ENCODE measurements at places on chromosomes 16 and 17.

DNA sequence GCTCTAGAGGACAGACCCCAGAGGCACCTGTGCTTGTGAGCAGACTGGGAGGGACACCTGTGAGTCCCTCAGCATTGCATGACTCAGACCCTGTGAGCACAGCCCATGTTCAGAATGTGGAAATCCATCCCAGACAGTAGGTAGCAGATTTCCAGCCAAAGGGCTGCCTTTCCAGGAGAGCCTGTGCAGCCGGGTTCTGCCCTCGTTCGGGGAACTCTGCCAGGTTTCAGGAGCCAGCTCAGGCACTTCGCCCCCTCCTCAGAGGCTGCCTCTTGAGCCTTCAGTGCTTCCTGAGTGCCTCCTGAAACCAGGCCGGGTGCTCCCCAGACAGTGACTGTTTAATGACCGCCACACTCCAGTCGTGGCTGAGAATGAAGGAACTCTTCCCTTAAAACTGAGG lies 23.3 kb upstream of the SDR42E2 start:
- DNase-seq, result no peak

DNA sequence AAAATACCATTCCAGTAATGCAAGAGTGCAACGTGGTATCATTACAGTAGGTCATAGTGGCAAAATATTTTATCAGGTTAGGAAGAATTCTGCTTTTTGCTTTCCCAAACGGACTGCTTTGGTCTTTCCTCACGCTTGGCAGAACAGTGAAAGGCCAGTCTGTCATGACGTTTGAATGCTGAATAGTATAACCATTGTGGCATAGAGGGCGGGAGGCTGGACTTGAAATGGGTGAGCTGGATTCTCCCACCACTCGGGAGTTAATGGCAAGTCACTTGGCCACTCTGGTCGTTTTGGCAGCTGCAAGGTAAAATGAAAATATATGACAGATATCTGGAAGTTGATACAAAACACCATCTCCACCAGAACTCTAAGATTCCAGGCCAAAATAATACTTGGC lies 391.2 kb downstream of the MAF start:
- DNase-seq, result no peak

DNA sequence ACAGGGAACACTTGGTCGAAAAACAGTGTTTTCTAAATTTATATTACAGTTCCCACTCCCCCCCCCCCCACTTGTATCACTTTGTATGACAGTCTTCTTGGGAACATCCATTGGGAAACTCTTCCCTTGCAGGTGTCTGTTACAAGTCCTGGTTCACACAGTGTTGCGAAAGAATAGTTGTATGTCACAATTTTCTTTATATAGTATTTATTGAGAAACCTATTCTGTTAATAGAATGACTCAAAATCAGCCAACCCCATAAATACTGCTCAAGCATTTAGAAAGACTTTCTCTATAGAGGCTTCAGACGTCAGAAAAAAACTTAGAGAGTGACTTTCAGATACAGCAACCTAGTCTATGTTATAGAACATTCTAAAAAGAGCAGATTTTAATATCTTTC lies 414.4 kb downstream of the WWOX start:
- DNase-seq, result no peak

- DNase-seq, result no peak
Observed at GRCh38 chr17:11682646-11683045, 84.4 kb downstream of the DNAH9 start.

- no peak for DNase-seq
Observed at GRCh38 chr16:4180511-4180910, 61.4 kb downstream of the SRL start.

- DNase-seq, result no peak
Observed at GRCh38 chr17:3994221-3994576, 30.0 kb upstream of the ATP2A3 start.

DNA sequence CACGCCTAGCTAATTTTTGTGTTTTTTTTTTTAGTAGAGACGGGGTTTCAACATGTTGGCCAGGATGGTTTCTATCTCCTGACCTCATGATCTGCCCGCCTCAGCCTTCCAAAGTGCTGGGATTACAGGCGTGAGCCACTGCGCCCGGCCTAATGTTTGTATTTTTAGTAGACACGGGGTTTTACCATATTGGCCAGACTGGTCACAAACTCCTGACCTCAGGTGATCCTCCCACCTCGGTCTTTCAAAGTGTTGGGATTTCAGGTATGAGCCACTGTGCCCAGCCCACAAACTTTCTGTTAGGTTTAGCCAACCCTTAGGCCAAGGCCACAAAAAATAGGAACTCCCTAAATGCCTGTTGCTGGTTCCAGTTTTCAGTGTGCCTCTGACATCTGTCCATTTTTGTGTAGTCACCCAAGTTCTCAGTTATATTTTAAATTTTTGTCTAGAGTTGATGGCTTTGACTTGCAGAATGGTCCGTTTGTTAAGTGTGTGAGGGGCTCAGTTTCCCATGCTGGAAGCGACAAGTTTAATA lies 12.7 kb downstream of the CCL16 start:
- no peak for DNase-seq

DNA sequence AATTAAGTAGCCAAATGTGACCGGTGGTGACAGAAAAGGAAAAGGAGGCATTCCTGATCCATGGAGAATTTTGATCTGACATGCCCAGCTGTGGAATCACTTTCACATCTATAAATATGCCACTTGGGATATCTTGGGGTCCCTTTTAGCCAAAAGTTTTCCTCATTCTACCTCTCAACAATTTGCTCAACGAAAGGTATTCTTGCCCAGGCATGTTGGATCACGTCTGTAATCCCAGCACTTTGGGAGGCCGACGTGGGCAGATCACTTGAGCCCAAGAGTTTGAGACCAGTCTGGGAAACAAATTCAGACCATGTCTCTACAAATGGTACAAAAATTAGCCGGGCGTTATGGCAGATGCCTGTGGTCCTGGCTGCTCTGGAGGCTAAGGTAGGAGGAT lies 24.3 kb downstream of the LITAF start:
- no peak for DNase-seq

Measured in RCC 7860 (cell line).